ENCODE measurements at places on chromosomes 1 and 21.

DNA sequence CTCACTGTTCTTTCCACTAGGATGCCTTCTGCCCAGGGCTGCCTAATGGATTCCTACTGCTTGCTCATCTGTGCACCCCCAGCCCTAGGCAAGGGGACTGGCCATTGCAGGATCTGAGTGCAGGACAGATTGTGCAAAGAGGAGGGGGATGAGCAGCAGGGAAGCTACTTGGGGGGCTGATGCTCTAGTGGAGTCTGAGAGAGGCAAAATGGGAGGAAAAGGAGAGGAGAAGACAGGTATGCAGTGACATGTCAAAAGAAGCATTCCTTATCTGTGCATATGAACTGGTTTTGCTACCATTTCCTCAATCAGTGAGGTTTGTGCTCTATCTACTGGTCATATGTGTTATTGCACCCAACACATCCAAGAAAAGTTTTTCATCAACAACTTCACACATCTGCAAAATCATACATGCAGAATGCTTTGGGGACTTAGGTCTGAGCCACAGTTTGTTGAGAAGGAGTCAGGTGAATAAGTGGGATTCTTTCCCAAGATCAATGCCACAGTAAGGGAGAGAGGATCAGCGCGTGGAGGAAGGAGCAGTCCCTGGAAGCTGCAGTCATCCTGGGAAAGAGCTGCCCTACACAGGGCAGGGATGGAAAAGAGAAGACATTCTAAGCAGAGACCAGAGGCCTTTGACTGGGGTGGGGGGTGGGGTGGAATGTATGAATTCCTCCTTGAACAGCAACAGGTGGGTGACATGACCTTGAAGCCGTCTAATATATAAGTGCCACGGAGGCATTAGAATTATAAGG lies 14.4 kb downstream of the SLC5A9 start:
- peak; percentile 27 for DNase-seq

GRCh38 chr1:170687621-170688020 lies 23.7 kb downstream of the PRRX1 start:
- peak; percentile 36 for DNase-seq

GRCh38 chr1:9872430-9873165 lies 37.5 kb downstream of the CTNNBIP1 start:
- no peak for DNase-seq

DNA sequence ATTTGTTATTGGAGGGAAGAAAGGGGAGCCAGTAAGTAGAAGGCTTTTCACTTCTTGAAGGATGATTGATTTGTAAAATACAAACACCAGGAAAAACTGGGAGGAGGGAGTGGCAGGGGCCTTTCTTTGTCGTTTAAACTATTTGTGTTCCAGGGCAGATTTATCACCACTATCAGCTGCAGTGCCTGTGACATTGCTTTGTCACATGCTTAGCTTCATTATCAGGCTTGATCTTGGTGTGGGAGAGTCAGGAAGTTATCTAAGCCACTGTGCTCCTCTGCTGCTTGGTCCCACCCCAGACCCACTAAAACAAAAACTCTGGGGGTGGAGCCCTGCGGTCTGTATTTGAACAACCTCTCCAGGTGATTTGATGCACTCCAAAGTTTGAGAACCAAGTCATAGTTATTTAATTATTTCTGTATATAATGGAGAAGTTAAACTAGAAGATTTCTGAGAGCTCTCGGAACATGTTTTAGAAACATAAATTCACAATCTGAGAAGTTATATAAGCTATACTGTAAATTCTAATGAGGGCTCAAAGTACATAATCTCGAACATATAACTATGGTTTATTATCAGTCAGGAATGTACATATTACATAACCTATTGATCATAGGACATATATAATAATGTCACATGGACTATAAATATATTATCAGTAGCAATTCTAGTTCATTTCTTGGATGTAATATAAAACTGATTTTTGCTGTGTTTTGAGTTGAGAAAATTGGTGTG lies 87.9 kb downstream of the CDC14A start:
- no peak for DNase-seq

GRCh38 chr21:28770867-28771661 lies 221.6 kb downstream of the LTN1 start:
- DNase-seq: peak; percentile 82

DNA sequence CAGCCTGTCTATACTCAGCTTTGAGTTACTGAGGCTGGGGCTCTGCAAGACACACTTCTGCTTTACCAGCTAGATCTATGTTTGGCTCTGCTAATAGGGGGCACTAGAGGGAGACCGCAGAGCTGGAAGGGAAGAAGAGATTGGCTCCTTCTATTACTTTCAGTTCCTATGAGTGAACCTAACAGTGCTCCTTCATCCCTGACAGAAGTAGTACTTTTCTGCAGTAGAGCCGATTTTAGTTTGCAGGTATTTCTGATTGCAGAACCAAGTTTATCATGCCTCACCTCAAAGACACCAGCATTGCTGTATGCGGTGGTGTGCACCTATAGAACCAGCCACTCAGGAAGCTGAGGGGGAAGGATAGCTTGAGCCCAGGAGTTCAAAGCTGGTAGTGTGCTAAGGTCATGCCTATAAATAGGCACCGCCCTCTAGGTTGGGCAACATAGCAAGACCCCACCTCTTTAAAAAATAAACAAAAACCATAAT lies 5.7 kb upstream of the ZDHHC18 start:
- DNase-seq: no peak

DNA sequence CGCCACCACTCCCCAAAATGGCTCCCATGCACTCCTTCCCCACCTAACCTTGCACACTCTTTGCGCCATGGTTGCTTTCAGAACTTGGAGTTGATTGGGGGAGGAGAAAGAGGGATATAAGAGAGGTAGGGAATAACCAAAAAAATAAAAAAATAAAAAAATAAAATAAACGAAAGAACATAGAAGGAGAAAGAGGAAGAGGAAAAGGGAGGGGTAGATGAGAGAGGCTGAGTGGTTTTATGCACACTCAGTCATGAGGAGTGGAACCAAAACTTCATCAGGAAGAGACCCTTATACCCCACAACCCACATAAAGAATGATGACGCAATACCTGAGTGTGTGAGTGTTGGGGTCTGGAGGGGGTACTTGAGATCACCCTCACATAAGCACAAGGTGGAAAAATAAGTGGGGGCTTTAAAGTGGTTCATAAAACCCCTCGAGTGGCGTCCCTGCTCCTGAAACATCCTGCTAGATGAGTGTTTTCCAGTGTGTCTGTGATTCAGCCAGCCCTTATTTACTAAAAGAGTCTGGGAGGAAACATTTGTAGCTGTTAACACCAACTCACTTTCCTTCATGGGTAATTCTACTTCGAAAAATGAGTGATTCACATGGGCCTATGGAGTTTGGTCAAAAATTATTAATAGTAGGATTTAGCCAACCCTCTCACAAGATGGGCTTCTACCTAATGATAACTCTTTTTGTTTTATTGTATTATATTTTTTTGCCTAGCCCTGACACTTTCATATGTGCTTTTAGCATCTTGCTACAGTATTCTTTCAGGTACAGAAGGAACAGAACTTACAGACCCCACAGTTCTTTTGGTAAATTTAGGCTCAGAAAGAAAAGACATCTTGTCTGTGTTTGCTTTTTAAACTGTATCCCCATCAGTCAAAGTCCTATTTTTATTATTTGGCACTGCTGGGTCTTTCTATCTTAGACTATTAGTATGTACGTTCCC lies 5.2 kb downstream of the SLAMF1 start:
- no peak for DNase-seq

DNA sequence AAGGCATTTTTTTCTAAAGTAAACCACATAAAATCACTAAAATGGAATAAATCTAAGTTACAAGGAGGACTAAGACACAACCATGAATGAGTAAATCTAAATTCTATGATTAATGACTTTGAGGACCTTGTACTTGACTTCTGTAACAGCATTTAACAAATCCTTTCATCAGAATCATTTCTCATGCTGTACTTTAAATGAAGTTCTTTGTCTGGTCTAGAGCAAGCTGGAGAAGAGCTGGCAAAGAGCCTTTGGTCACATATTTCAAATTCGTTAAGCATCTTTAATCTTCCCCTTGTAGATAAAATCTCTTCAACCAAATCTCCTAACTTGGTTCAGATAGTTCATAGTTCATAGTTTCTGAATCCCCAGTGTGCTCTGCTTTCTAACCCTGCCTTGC lies 405.4 kb downstream of the PTPRC start:
- DNase-seq: no peak

DNA sequence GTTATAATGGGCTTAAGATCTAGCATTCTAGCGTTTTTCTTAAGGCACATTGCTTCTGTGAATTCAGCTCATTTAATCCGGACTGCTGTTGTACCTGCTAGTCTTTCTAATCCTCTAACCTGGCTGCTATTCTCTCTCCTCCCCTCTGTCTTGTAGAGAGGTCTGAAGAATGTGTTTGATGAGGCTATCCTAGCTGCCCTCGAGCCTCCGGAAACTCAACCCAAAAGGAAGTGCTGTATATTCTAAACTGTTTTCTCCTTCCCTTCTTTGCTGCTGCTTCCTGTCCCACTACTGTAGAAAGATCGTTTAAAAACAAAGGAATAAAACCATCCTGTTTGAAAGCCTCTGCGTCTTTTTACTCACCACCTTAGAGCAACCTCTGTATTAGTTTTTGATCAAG lies 37.3 kb downstream of the CDC42 start:
- no peak for DNase-seq

DNA sequence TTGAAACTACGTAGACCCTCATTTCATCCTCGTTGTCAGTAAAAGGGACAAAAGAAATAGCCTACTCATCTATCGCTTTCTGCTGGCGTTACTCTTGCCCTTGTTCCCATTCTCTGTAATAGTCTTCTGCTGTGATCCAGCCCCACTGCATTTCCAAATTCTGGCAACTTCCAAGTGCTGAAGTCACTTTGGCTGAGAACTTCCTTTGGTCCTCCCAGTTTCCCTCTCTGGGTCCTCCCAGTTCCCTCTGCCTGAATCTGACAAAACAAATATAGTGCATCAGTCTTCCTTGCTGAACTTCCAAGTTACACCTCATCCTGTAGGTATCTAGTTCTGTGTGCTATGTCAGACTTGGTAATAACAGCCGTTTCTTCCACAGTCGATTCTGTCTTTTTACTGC lies 47.0 kb upstream of the PLA2G4A start:
- DNase-seq: no peak

- no peak for DNase-seq
Observed at GRCh38 chr1:90715309-90715708, 1.8 kb downstream of the BARHL2 start.

DNA sequence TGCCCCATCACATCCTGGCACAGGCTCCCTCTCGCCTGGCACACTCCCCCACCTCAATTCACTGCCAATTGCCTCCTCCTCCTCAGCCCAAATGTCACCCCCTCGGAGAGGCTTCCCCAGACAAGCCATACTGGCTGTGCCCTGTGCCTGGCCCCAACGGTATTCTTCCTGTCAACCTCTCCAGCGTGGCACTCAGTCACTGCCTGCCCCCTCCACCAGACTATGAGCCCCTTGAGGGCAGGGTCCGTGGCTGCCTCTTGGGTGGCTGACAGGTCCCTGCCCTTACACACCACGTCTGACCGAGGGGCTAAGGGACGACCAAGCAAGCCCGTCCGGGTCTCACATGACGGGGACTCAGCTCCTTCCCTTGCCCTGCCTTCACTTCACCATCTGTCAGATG lies 74.9 kb downstream of the MRPL37 start:
- no peak for DNase-seq

DNA sequence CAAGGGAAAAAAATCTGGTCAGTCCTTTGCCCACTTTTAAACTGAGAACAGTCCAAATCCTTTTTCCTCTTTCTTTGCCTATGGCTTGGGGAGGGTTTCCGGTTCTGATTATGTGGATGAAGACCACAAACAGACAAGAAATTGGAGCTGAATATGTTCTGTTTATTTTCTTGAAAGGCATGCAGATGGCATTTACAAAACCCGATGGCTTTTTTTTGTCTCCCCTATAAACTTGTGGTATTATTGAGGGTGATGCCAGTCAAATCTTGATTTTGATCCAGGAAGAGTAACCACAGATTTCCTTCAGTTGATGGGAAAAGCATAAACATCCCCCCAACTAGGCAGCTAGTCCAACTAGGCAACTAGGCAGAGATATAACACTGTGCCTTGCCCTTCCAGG lies 38.9 kb downstream of the PLPP3 start:
- peak; percentile 52 for DNase-seq

DNA sequence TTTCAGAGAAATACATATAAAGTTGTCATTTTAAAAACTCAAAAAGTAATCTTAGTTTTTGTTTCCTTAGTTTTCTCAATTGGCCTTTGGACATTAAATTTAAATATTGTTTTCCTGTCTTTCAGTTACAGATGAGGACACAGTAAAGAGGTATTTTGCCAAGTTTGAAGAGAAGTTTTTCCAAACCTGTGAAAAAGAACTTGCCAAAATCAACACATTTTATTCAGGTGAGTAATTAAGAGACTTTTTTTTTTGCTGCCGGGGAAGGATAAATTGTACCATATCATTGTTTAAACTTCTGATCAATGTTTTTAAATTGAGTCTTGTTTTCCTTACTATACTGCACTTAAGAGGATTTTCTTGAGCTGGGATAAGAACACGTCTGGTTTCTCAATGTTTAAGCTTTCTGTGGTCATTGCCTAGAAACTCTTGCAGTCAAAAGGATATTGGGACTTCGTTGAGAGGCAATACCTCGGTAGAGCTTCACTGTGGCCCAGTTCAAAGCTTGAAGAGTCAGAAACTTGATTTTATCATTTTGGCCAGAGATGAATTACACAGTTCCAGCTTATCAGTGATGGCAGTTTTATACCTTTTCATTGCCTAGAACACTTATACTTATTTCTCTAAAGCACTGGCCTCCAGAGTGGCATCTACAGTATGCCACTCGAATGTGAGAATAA lies 124.9 kb upstream of the KIAA1614 start:
- DNase-seq: no peak

DNA sequence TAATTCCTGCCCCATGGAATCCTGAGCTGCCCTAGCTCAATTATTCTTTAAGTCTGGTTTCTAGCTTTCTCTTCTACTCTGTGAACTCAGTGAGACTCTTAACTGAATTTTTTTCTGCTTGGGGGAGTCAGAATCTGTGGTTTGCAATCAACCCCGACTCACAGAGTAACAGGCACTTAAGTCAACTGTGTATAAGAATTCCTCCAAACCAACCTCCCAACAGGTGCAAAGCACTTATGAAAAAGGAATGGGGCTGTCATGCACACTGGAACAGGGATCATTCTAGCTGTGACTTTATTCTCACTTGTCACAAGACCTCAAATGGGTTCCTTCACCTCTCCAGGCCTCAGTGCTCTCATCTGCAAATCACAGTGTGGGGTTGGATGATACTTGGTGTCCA lies 60.3 kb upstream of the SYT6 start:
- no peak for DNase-seq

DNA sequence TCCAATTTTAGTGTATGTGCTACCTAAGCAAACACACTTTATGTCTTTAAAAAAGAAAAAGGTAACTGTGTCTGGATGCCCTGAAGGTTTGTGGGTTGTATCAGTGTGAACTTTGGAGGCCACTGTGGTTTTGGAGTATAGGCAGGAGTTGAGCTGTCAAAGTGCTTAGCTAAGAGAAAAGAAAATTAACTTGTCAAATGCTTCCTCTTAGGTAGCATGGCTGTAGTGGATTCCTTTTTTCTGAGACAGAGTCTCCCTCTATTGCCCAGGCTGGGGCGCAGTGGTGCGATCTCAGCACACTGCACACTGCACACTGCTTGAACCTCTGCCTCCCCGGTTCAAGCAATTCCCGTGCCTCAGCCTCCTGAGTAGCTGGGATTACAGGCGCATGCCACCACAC lies 11.2 kb upstream of the SLC41A1 start:
- DNase-seq: no peak

GRCh38 chr1:53850082-53850673 lies 12.1 kb upstream of the NDC1 start:
- no peak for DNase-seq

- DNase-seq: peak; percentile 69
Observed at GRCh38 chr1:12501661-12502060, 116.3 kb downstream of the DHRS3 start.

GRCh38 chr1:205665201-205666045 lies 14.9 kb downstream of the SLC45A3 start:
- no peak for DNase-seq

Measured in EH (cell line).